Activated naive CD4-positive, alpha-beta T cell (primary cell): ENCODE measurements at places on chromosomes 11 and 22.

DNA sequence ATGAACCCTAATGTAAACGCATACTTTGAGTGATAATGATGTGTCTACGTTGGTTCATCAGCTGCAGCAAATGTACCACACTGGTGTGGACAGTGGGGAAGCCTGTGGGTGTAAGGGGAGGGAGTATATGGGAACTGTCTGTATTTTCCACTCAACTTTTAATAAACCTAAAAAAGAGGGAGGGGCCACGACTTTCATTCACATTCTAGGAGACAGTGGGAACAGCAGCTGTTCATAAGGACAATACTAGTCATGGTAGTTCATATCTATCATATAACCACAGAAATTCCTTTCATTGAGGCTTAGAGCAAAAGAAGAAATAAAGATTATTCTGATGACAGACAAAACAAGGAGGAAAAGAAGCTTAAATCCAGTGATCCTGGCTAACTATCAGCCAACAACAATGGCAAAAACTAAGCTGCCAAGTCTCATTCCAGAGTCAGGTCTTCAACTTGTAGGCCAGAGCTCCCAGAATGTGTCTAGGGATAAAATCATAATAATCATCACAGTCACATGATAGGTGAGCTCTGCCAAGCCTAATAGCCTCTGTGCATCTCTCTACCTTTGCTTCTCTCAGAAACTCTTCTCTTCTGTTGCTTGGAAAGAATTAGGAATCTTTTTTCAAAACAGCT is 59.4 kb upstream of the CHRM4 start:
- DNase-seq = no peak

DNA sequence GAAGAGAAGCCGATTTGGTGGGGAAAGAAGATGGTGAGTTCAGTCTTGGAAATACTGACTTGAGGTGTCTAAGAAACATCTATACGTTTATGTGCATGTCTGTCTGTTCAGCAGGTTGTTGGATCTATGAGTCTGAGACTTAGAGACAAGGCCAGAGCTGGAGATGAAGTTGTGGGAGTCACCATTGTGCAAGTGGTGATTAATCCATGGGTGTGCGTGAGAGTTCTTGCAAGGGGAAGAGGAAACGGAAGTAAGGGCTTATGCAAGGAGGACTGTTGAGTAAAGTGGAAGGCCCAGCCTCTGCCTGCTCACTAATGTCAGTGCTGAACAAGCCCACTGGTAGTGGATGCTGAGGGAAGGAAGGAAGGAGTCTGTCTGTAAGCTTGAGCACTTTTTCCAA is 9.7 kb downstream of the TMEM45B start:
- no peak for DNase-seq

DNA sequence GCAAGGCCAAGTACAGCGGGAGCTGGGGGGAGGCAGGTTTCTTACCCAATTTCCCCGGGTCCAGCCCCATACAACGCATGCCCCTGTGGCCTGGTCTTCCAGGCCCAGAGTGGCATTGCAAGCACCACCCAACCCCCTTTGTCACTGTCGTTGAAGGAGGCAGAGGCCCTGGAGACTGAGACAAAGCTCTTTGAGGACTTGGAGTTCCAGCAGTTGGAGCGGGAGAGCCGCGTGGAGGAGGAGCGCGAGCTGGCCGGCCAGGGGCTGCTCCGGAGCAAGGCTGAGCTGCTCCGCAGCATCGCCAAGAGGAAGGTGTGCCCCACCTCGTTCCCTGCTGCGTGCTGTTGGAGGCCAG is 27.8 kb downstream of the PHLDB1 start:
- DNase-seq = no peak

DNA sequence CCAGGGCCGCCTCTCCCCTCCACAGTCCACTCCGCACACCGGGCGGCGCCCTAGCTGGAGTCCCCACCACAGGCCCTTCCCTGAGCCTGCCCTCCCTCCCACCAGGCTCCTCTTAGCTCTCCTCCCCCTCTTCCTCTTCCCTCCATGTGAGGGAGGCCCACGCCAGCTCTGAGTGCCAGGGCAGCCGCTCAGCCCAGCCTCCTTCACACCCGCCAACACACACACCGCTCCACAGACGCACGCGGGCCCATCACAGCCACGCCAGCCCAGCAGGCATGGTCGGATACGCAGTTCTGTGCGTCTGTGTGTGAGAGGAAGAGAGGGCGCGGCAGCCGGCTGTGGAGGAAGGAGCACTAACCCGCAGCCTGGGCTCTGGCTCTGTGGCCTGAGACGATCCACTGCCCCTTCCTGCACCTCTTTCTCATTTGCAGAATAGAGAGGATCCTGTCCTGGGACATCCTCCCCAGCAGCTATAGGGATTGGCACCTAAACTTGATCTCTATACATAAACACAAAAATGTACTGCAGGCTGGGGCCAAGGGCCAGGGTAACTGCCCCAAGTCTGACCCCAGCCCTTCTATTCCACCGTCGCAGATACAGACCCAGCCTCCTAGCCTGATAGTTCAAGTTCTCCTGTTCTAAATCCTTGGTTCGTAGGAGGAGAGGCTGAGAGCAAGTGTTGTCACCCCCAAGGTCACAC is 3.5 kb downstream of the CHRM4 start:
- no peak for DNase-seq

GRCh38 chr22:25025491-25026400 is 73.2 kb downstream of the KIAA1671 start:
- DNase-seq = no peak

- no peak for DNase-seq
Observed at GRCh38 chr11:118005224-118006152, 19.3 kb downstream of the IL10RA start.

DNA sequence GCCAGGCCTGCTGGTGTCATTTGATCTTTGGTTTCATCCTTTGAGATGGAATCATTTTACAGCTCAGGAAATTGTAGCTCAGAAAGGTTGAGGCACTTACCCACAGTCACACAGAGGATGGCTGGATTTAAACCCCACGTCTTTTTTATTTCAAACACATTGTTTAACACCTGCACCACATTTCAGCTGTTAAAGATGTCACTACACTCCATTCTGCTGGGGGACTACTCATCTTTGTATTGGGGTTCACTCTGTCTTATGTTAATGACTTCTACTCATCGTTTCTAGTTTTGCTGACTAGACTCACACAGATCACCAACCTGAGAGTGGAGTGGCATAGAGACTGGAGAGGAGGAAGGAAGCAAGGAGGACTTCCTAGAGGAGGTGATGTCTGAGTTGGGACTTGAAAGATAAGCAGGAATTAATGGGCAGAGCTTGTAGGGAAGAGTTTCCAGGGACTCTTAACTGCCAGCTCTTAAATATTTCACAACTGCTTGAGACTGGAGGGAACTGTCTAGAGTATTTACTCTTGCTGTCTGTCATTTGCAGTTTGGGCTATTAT is 80.0 kb downstream of the TP53I11 start:
- DNase-seq = no peak

DNA sequence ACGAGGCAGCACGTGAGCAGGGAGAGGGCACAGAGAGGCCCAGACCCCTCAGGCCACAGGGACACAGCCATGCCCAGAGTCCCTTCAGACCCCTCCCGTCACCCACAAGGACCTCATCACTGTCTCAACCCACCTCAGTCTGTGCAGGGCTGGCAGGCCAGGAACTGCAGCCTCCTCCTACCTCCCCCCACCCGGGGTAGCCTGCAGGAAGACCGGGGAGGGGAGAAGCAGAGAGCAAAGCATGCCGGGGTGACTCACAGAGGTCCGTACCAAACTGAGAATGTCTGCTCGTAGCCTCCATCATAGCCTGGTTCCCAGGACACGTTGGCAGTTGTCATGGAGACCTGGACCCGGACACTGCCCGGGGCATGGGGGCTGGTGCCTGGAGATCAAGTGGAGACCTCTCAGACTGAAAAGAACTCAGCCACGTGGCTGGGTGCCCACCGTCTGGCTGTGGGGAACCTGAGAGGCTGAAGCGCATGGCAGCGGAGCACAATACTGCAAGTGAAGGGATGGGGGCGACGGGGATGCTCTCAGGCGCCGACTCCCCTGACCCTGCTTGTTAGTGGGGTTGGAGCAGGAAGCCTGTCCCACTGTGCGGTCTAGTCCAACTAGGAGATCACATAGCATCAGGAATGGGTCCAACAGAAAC is 27.2 kb downstream of the IGSF9B start:
- no peak for DNase-seq

DNA sequence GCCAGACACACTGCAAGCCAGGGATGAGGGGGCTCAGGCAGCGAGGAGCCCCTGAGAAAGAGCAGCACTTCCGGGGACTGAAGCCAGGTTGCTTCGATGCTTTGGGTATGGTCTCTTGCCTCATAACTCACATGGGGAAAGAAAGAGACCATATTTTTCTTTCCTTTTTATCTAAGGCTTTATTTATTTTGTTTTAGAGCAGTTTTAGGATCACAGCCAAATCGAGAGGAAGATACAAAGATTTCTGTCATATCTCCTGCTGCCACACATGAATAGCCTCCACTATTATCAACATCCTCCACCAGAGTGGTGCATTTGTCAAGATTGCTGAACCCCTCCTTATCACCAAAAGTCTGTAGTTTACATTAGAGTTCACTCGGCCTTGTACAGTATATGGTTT is 24.3 kb upstream of the ADSL start:
- DNase-seq = no peak

DNA sequence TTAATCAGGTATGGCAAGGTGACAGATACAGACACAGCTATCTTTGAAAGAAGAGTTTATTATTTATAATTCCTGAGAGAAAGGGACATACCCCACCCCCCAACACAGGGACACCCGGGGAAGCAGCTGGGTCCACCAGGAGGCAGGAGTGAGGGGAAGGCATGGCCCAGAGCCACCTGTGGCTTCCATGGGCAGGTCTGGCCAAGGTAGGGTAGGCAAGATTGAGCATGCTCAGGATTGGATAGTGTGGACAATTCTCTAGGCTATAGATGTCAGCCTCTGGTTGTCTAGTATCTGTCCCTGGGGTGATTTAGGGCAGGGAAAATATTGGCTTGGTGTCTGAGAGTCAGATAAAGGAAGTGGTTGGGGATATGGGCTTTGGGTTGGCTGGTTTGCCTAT is 27.5 kb upstream of the SMIM35 start:
- DNase-seq = no peak

DNA sequence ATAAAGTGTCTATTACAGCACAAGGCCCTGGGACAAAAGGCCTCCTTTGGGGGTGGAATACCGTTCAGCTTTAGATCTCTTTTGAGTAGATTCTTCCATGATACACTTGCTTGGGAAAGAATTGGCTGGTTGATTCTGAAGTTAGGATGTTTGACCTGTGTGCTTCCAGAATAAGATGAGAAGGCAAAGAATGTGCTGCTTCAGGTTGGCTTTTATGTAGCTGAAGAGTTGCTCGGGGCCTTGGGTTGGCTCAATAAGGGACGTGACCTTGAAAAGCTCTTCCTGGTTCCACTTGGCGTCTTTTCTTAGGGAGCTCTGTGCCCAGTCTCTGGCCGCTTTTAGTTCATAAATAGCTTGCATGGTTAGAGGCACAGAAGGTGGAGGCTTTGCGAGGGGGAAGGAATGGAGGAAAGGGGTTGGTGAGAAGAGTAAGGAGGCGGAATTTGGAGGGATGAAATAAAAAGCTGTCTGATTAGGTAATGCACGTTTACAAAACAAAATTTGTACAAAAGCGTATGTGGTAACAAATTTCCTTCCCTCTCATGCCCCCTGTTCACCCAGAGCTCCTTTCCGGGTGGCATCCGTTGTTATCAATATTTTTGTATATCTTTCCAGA is 4.2 kb upstream of the SORL1-AS1 start:
- DNase-seq = no peak

- no peak for DNase-seq
Observed at GRCh38 chr11:57699813-57700212, 12.2 kb downstream of the MED19 start.

- DNase-seq = no peak
Observed at GRCh38 chr11:91717169-91717568, 507.4 kb upstream of the FAT3 start.

- no peak for DNase-seq
Observed at GRCh38 chr11:119284344-119285157, 32.4 kb downstream of the MCAM start.

- DNase-seq = no peak
Observed at GRCh38 chr11:61898247-61898582, 6.9 kb upstream of the FADS3 start.

DNA sequence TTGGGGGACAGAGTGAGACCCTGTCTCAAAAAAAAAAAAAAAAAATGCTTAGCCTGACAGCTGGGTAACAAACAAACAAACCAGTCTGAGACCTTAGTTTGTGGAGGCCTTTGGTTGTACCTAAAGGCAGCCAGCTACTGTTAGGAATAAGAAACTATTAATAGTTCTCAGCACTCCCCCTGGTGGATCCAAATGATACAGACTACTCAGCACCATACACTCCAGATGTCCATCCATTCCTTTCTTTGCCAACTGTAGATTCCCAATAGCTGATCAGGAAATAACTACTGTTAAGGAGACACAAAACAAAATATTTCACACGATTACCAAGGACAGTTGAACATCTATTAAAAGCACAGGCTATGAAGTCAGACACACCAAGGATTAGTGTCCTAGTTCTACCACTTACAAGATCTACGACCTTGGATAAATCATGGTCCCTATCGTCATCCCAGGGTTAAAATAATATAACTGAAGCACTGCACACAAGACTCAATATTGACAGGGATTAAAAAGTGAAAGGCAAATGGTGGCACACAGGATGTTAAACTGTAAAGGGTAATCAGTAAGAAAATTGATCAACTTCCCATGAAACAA is 17.2 kb downstream of the CLDN25 start:
- DNase-seq = no peak

- peak; percentile 68 for DNase-seq
Observed at GRCh38 chr11:64810271-64810890, at the start of gene MEN1. MEN1 (minus strand) TSS chr11:64810551; CDS start chr11:64810109, 442 bp downstream.

DNA sequence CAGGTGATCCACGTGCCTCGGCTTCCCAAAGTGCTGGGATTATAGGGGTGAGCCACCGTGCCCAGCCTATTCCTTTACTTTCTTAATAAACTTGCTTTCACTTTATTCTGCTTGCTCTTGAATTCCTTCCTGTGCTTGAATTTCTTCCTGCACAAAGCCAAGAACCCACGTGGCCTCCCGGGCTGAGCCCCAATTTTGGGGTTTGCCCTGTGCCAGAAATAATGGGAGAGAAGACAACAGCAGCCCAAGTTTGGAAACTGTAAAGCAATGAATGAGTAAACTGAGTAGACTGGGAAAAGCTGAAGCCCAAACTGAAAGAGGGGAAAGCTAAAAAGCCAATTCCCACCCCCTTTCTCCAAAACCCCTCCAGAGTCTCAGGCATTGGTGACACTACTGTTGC is 136.4 kb downstream of the NECTIN1 start:
- DNase-seq = no peak

DNA sequence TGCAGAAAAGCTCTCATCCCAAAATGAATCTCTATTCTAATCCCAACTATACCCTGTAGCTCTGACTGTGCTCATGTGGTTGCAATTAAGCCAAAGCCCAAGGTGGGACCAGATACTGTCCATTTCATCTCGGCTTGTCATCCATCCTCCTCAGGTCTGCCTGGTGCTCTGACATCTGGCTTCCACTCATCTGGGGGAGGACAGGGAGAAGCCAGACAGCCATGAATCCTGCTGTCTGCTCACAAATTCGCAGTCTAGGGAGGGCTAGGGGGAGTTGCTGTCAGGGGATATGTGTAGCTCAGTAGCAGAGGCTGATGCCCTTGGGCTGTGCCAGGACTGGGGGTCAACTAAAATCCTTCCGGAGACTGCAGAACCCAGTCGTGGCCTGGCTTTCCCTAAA is 167.1 kb downstream of the ETS1 start:
- no peak for DNase-seq
